ENCODE measurements at places on chromosomes 7 and 10.

DNA sequence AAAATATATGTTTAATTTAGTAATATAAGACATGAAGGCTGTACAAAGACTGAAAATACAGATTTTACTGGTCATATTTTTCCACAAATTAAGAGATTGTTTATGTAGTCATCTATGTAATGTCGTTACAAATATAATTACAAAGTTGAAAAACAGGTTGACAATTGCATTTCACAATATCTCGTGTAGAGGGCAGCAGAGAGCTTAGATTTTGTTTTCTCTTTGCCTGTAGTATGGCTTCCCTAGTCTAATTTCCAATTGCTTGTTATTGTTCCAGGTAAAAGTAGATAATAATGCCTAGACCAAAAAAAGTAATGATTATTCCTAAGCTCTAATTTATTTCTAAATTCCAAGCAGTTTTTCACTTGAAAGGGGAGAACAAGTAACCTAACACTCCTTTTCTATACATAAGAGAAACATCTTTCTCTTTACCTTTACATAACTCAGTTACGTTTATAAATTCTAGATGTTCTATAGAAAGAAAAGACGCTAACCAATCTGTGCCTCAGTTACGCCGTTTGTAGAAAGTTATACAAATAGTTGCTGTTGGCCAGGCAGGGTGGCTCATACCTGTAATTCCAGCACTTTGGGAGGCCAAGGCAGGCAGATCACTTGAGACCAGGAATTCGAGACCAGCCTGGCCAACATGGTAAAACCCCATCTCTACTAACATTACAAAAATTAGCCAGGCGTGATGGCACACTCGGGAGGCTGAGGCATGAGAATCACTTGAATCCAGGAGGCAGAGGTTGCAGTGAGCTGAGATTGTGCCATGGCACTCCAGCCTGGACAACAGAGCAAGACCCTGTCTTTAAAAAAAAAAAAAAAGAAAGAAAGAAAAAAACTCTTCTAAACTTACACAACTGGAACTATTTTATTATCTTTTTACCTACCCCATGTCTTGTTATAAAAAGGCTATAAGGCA lies 30.0 kb downstream of the NET1 start:
- peak; percentile 71 for DNase-seq

DNA sequence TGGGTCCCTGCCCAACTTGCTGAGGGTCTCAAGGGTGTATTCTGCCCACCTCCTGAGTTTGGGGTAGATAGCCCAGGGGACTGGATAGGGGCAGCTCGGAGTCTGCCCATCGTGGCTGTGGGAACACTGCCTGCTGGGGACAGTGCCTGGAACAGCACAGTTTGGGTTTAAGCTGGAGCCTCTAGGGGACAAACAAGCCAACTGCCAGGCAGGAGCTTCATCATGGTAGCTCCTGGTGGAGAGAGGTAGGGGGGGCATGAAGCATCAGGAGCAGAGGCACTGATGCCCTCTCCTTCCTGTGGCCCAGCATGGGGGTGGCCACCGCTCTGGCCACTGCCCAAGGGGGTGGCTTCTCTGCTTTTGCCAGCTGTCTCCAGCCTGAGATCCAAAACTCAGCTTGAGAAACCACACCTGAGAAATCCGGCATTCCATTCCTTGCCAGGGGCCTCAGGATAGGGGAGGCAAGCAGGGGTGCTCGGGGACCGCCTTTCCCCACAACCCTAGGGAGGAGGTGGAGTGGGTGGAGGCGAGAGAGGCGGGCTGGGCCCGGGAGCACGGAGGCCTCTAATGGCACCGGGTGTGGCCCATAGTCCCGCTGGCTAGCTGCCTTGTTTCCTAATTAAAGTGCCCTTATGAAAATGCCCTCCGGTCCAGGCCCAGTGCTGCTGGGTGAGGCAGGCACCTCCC lies 47.6 kb downstream of the UNC5B start:
- DNase-seq: no peak

DNA sequence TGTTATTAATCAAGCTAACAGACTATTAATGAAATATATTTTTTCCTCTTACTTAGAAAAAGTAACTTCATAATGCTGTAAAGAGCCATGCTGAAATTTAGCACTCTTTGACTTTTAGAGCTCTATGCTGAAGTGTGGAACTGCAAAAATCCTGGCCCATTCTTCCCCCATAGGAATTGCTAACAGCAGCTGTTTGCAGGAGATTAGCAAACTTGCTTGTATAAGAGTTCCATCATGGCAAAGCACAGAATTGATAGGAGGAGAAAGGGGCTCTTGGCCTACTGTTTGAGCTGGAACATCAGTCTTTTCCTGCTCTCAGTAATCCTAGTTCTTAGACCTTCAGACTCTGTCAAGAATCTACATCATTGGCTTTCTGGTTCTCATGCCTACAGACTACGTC lies 18.3 kb upstream of the GNAT3 start:
- no peak for DNase-seq

DNA sequence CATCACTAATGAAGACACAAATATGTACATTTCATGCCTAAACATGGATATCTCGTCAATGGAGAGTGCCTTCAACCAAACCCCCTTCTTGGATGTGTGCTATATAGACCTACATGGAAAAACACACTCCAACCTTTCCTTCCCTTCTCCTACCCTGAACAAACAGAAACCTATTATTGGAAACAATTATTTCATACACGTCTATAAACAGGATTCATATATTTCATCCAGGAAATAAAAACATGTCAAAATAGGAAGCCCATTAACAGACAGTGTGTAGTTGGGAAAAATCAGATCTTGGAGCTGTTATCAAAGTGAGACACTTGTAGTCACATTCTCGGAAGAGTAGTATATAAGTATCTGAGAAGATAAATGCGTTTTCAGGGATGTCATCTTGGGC lies 81.1 kb downstream of the NRP1 start:
- no peak for DNase-seq

DNA sequence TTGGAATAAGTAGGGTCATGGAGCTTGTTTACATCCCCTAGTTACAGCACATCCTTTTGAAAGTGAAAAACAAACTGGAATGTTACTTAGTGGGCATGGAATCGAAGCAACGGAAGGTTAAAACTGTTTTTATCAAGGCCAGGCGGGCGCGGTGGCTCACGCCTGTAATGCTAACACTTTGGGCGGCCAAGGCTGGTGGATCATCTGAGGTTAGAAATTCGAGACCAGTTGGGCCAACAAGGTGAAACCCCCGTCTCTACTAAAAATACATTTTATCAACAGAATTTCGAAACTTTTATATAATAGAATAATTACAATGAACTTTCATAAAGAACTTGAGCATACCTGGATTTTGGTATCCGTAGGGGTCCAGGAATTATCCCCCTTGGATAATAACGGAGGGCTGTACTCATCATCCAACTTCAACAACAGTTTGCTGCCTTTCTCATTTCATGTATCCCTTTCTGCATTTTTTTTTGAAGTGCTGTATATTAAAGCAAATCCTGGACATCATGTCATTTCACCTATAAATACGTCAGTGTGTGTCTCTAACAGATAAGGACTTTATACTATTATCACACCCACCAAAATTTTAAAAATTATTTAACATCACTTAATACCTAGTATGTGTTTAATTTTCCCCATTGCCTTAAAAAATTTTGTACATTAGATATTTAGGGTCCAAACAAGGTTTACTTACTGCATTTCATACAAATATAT lies 1.3 kb upstream of the TMED4 start:
- DNase-seq: no peak

GRCh38 chr10:22183771-22184461 lies 33.9 kb downstream of the EBLN1 start:
- no peak for DNase-seq

DNA sequence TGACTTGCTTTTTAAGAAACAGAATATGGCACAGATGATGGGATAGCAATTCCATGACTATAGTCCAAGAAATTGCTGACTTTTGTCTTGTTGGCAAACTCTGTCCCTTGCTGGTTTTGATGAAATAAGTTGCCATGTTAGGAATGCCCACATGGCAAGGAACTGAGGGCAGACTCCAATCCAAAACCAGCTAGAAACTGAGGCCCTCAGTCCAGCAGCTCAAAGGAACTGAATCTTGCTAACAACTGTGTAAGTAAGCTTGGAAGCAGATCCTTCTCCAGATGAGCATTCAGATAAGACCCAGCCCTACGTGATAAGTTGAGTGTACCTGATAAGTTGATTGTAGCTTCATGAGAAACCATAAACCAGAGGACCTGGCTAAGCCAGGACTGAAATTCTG lies 64.3 kb upstream of the BMPER start:
- no peak for DNase-seq

DNA sequence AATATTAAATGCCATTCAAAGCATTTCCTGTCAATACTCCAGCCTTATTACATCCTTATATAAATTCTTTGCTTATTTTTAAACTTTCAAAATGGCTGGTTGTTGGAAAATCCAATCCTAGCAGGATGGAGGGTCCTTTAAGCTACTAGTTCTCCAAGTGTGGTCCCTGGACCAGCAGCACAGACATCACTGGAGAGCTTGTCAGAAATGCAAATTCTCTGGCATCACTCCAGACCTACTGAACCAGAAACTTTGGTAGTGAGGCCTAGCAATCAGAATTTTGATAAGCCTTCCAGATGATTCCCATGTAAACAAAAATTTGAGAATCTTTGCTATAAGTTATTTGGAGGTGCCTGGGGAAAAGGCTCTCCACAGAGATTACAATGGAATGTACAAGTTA lies 43.8 kb downstream of the CALCR start:
- DNase-seq: no peak

DNA sequence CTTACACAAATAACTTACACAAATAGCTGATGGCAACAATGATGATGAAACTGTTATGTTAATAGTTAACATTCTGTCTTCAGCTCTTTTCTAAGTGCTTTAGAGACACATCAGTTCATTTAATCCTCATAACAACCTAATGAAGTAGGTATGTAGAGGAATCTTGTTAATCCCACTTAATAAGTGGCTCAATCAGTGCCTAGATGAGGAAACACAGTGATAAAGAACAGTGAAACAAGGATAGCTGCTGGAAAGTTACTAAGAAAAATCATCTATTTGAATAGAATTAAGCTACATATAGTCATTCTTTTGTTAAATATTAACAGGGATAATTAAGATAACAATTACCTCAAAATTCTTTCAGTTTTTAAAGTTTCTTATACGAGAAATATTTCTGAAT lies 487.6 kb downstream of the ARL4A start:
- DNase-seq: no peak

DNA sequence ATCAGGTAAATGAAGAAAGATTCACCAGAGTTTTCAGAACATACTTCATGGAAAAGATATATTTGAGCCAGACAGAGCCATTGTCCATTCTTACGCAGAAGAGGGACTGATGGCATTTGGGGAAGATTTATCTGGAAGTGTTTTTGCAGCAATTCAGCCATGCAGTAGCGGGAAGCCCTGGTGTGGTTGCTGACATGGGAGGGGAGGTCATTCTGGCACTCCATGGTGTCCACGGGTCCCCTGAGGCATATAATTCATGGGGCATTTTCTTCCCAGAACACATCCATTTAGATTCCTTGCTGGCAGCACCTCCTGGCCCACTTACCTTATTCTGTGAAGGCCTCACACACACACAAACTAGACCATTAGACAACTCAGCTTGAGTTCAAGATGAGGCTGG lies 55.6 kb downstream of the WIPF3 start:
- no peak for DNase-seq

- DNase-seq: no peak
These were observed 120.9 kb upstream of the ABCB5 start for GRCh38 chr7:20494566-20494965.

- no peak for DNase-seq
These were observed 161.3 kb downstream of the SLIT1 start for GRCh38 chr10:97024168-97025073.

DNA sequence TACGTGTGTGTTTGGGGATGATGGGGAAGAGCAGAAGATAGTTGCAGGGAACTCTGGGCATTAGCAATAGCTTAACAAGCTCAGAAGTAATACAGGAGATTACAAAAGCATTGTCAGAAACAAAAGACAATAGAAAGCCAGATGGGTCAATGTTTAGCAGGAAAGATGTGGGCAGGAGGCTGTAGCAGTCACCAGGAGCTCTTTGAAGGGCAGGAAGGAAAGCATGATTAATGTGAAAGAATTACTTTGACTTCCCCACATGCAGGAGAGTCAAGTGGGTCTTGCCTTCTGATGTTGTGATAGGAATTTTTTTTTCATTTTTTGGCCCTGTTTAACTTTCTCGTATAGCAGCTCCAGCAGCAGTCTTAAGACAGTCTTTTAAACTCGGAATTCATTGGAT lies 6.0 kb upstream of the SMNDC1 start:
- peak; percentile 72 for DNase-seq

DNA sequence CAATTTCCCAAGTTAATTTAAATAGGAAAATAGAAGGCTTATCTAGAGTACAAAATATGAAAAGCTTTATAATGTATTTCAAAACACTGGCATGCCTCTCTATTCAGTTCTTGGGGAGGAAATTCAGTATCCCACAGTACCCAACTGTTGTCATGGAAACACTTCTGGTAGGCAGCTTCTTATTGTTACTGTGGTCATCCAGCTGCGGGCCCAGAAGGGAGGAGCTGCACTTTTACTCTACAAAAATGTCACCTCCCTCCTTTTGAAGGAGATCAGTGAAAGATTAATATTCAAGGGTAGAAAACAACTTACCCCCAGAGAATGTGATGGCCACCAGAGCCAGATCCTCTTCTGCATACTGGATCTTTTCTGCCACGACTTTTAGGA lies 202.8 kb downstream of the RAPGEF5 start:
- no peak for DNase-seq

GRCh38 chr10:12389154-12389734 lies 39.9 kb downstream of the CAMK1D start:
- DNase-seq: no peak

DNA sequence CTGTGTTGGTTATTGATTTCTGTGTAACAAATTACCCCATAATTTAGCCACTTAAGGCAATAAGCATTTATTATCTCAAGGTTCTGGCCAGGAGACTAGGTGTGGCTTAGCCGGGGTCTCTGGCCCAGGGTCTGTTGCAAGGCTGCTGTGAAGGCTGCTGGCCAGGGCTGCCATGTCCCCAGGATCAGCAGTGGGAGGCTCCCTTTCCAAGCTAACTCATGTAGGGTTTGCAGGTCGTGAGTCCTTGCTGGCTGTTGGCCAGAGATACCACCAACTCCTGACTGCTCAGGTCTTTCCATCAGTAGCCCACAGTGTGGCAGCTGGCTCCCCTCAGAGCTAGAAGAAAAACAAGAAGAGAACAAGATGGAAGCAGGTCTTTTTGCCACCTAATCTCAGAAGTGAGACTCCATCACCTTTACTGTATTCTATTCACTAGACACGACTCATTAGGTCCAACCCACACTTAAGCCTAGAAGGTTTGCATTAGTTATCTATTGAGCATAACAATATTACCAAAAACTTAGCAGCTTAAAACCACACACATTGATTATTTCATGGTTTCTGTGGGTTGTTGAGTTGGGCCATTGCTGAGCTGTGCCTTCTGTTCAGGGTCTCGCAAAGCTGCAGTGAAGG lies 185.6 kb downstream of the PFKFB3 start:
- DNase-seq: no peak

- DNase-seq: peak; percentile 10
These were observed 436.2 kb upstream of the GALNT17 start for GRCh38 chr7:70695795-70696083.

- DNase-seq: peak; percentile 24
These were observed 186.8 kb downstream of the USP6NL start for GRCh38 chr10:11424456-11425295.

- DNase-seq: no peak
These were observed 114.8 kb upstream of the DIP2C start for GRCh38 chr10:804191-804781.

- no peak for DNase-seq
These were observed 20.8 kb downstream of the OGDHL start for GRCh38 chr10:49741108-49741995.

GRCh38 chr10:33801705-33802104 lies 467.2 kb upstream of the NRP1 start:
- DNase-seq: no peak

Measured in suppressor macrophage (primary cell).